ENCODE measurements at places on chromosomes 1 and 21.

DNA sequence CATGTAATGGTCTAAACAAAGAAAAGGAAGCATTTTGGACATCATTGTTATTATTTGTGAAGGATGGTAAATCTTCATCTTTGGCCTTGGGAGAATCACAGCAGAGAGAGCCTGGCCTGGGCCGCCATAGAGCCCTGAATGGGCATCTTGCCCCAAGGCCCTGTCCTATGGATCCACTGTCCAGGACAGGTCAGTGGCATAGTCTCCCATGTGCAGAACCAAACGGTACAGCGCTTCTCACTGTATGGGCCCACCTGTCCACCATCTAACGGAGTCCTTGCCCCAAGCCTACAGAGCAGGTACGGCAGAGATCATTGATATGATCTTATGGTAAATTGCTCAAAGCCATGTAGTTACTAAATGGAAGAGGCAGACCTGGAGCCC lies 185.7 kb downstream of the FOXD2 start:
- DNase-seq, result no peak

GRCh38 chr21:23160914-23161313 lies 2162.7 kb downstream of the NCAM2 start:
- DNase-seq, result peak; percentile 23

DNA sequence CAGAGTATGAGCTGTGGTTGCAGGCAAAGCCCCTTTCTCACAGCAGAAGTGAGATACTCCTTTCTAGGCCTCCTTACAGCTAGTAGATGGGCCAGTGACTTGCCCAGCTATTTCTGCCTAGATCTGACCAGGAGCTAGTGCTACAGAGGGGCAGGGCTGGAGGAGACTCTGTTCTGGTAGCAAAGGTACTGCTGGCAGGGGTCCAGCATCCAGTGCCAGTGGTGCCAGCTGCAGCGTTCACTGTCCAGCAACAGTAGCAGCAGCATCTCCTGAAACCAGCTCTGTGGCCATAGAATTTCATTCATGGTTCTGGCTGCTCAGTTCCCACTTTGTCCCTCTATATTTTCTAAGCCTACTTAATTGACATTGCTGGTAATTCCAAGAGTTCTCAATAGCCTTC lies 62.5 kb upstream of the CNN3 start:
- no peak for DNase-seq

GRCh38 chr1:10399444-10399941 lies 629 bp downstream of the PGD start:
- DNase-seq, result no peak

DNA sequence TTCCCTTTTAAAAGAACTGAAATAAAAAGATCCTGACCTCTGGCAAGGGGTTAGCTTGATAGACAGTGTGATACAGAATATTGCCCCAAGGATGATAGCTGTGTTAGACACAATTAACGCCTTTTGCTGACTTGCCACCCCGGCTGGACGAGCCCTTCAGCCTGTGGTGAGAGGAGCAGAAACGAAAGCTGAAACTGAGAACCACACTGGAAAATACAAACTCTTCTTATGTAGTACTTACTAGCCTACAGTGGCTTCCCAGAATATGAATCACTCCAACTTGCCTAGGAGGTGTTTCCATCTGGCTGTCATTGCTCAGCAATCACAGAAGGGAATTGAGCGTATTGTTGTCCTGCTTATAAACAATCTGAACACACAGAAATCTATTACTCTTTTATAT lies 22.9 kb downstream of the SAMSN1 start:
- DNase-seq, result peak; percentile 31

- no peak for DNase-seq
Measured at GRCh38 chr1:31444725-31445448, 31.9 kb downstream of the SERINC2 start.

- DNase-seq, result no peak
Measured at GRCh38 chr1:44854970-44855369, 11.9 kb upstream of the PTCH2 start.

DNA sequence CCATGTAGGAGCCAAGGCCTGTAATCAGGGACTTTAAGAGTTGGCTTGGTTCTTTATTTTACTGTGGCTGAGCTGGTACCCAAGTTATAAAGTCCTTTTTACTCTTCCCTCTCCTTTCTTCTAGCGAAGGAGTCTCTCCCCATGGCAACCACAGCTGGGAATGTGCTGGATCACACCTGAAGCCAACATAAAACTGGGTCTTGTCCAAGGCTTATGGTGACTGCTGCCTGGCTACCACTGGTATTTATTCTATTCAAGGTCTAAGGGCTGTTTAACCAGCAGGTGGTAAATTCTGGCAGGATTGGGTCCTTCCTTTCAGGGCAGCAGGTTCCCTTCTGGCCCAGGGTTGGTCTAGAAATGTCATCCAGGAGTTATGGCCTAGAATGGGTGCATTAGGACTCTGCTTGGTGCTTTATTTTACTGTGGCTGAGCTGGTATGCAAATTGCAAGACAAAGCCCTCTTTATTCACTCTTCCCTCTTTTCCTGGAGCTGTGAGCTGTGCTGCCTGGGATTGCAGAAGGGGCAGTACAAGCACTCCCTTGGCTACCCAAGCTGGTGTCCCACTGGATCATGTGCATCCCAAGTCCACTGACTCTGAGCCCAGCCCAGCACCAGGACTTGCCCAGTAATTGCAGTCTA lies 26.6 kb downstream of the SLC22A15 start:
- no peak for DNase-seq

Data from Kasumi-1 (cell line).